ENCODE measurements at places on chromosomes 2 and 18.

GRCh38 chr2:56892382-56892781 is 708.6 kb downstream of the CCDC85A start:
- no peak for DNase-seq

DNA sequence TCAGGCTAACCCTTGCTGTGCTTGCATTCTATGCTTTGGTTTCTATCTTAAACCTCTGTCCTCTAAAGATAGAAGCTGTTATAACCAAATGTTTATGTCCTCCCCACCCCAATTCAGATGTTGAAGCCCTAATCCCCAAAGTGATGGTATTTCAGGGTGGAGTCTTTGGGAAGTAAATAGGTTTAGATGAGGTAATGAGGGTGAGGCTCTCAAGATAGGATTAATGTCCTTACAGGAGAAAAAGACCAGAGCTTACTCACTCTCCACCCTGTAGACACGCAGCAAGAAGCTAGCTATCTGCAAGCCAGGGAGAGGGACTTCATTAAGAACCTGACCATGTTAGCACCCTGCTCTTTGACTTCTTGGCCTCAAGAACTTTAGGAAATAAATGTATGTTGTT is 362.5 kb downstream of the ERBB4 start:
- DNase-seq = no peak

GRCh38 chr2:59249441-59250306 is 1008.5 kb upstream of the FANCL start:
- DNase-seq = no peak

DNA sequence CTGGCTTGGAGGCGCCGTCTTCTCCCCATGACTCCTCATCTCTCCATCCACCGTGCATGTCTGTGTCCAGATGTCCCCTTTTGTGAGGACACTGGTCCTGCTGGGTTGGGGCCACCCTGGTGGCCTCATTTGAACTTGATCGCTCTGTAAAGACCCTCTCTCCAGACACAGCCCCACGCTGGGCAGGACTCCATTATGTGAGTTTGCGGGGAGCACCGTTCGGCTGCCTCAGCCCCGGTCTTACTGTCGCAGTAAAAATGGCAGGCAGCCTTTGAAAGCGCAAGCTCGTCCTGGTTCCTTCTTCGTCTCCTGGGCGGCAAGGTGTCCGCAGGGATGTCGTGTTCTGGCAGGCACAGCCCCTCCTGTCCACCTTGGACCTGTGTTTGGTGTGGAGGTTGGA is 17.7 kb downstream of the NFATC1 start:
- DNase-seq = no peak

DNA sequence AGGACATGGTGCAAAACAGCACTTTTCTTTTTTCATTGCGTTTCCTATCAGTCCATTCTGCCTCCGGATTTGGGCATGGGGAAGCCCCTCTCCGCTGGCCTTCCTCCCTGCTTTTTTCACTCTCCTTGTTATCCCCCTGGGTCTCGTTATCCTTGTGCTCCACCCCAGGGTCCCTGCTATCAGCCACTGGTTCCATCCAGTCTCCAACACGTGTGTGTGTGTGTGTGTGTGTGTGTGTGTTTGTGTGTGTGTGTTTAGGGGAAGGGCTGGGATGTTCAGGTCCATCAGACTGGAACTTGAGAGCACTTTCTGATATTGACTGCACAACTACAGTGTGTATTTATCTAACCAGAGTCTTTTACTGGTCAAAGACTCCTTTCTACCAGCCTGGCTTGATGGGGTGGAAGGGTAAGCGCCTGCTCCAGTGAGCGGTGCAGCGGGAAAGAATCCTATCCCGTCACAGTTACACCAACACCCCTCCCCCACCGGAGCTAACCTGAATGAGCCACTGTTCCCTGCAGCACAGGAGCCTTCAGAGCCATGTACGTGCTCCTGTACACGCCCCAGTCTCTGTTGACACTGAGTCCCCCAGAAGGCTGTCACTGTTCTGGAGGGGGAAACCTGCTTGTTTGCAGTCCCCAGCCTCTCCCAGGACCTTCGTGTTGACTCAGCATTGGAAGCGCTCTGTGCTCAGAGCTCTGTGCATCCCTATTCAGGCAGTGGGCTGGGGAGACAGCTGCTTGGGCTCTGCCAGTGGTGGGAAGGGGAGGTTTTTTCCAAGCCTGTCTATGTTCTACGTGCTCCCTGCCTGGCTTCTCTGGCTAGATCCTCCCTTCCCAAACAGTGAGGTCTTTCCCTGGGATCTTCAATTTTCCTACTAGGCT is 4.6 kb downstream of the INHA start:
- DNase-seq = no peak

GRCh38 chr2:168722592-168722991 is 79.8 kb upstream of the NOSTRIN start:
- no peak for DNase-seq

DNA sequence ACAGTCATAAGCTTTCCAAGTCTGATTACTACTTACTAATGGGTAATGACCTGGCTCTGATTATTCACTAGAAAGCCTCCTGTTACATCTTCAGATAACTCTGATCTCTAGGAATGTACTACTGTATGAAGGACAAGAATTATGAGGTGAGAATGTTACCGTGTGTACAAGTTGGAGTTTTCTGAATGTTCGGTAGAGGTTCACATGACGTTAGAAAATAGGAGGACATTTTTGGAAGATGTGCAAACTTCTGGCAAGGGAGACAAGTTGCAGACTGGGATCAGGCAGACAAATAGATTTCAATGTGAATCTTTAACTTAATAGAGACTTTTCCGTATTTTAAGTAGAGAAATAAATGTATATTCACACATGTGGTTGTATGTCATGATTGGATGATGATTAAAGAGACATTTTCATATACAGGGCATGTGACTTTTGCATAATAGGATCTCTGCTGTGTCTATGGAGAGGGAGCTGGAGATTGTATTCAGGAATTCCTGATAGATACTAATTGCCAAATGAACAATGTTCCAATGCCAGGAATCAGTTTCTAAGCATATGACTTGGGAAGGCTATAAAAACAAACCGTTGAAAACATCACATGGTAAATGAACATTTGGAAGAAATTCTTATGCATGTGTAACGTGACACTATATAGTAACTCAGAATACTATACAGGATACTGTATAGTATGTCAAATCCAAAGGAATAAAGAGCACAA is 1695.8 kb upstream of the PIK3C3 start:
- no peak for DNase-seq

DNA sequence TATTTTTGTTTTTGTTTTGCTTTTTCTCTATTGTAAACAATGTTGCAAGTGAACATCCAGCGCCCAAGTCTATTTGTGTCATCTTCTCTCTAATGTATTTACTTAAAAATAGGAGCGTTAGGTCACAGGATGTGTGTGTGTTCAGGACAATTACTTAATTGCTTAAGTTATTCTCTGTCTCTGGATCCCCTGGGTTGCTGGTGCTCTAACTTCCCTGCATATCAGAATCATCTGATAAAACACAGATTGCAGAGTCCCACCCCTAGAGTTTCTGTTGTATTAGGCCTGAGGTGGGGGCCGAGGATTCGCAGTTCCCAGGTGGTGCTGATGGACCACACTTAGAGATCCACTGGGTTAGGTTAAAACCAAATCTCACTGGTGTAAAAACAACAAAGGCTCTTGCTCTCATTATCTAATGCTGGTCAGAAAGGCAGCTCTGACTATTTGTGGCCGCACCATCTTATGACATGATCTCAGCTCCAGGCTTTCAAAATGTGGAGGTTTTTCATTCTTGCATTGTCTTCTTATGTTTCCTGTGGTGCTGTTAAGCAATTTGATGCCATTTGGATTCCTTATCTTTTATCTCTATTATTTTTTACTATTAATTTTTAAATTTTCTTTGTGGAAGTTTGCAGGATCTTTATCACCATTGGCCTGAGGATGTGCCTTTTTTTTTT is 87.7 kb downstream of the CLIP4 start:
- DNase-seq = no peak

DNA sequence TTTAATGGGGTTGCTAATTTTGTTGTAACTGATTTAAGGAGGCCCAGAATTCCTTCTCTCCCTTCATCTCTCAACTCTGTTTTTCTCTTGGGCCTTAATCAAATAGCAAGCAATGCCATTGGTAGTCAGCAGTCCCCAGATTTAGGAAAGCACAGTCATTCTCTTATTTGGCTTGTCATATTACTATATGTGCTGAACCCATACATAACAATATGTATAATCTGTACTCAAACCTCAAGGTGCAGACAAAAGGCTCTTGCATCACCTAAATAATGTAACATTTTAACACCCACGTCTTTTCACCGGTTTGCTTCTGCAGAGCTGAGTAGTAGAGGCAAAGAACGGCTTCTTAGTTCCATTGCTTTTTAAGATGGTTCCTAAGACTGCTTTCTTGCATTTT is 33.4 kb downstream of the METTL8 start:
- no peak for DNase-seq

DNA sequence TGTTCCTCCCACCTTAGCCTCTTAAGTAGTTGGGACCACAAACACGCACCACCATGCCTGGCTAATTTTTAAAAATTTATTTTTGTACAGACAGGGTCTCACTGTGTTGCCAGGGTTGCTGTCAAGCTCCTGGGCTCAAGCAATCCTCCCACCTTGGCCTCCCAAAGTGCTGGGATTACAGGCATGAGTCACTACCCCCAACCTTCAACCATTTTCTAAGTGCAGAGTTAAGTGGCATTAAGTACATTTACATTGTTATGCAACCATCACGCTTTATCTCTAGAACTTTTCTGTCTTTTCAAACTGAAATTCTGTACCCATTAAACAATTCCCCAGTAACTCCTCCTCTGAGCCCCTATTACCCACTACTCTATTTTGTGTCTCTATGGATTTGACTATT is 45.9 kb upstream of the AFF3 start:
- DNase-seq = no peak

DNA sequence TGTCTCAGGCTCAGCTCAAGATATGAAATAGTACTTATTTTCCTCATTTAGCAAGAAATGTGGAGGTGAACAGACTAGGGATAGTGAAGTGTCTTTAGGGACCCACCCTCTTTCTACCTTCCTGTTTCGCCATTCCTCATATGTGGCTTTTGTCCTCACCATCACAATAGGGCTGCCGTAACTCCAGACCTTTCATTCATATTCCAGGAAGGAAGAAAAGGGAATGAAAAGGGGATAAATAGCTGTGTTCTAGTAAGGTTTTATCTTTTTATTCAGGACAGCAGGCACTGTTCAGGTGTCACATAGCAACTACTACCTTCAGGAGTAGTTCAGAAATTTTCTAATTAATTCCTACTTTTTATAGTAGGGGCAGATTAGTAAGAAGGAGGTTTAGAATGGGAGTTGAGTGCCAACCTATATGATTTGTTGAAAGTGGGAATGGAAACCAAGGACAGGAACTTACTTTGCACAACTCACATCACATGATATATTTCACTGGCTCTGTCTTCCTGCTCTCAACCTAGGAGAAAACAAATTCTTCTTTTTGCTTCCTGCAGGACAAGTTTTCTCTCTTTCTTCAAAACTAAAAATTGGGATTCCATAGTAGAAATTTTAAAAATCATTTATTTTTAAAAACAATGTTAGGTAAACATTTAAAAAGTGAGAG is 36.0 kb upstream of the HDAC4 start:
- no peak for DNase-seq

GRCh38 chr2:2890246-2890645 is 487.4 kb downstream of the EIPR1 start:
- no peak for DNase-seq

DNA sequence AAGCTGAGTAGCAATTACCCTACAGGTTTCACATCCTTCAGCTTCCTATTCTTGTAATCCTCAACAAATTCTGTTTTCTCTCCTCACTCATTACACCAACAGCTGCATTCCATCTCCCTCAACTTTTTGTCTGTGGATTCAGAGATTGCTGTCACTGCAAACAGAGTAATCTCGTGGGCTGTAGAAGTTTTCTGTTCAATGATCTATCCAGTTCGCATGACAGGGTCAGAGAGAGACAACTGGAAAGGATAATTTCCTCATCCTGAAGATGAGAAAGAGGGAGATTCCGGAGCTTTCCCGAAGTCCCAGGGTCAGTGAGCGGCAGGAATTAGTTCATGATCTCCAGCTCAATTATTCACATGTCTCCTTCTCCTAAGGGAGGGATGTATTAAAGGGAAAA is 75.7 kb downstream of the MYO5B start:
- no peak for DNase-seq

DNA sequence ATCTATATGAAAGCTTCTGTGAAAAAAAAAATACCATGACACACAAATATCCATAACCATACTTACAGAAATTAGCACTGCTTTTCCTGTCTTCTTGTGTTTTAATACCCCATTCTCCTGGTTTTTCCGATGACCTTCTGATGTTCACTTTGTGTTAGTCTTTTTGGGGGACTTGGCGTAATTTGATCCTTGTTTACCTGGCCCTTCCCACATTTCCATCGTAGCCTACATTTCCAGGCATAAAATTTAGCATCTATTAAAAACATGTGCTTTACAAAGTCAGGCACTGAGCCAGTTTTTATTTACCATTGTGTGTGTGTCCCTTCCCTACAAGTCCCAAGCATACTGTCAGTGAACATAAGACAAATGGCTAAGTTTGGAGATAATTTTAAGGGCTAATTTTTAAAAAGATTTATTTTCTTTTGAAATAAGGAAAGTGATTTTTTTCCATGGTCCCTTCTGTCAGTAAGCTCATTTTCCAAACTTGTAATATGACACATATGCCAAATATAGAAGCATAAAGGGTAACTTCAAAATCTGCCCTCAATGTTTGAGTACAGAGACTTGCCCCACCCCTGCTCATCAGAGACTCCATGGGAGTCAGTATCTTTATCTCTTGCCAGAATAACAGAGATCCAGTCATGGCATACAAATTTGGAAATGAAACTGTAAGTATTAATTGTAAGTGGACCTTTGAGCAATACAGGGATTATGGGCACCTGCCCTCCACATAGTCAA is 27.3 kb downstream of the SESTD1 start:
- DNase-seq = no peak

DNA sequence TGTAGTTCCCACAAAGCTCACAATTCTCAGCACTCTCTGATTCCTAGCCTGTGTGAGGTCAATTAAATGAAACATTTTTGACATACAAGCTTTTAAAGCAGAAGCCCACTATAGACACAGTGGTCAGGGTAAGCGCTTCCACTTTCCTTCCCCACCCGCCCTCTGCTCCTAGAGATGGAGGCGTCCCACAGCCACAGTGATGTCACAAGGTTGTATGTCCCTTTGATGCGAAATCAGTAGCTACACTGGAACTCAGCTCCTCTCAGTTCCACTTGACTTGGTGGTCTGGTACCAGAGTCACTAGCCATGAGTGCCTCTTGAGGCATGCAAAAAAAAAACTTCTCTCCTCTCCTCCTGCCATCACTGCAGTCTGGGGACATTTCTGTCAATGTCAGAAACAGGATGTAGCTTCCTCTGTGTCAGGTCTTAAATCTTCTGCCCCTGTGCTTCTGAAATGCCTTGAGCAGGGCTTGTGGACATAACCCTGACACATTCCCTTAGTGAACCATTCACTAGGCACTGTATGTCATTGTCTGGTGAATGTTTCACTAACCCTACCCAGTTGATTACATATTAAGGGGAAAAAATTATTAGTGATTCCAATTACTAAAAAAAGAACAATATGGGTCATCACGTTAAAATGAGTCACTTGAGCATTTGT is 7.8 kb downstream of the SULT1C4 start:
- DNase-seq = no peak

- no peak for DNase-seq
Measured at GRCh38 chr2:119260646-119261492, 37.2 kb downstream of the STEAP3 start.
